Activated naive CD4-positive, alpha-beta T cell treated with anti-CD3 and anti-CD28 coated beads, Interleukin-2, amount 50 U/mL, for 16 hours (primary cell): ENCODE measurements at places on chromosomes 4 and X.

DNA sequence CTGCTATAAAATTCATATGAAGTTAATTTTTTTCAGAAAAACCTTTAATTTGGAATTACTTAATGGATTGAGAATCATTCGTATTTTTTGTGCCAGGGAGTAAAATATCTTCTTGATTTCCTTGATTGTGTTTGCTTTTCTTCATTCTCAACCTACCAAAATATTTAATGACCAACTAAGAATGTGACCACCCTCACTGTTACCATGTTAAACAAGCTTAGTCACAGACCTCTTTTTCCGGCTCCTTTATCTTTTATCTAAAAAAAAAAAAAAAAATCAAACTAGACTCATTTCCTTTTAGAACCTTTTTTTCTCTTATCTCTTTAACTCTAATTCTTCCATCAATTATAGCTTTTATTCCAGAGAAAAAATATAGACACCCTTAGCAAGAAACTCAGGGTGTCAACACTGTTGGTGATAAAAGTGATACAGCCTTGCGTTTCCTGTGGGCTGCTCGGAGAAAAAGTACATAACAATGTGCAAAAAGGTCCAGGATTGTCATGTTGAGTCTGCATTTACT lies 20.6 kb upstream of the HPGDS start:
- DNase-seq, result no peak

GRCh38 chr4:25442863-25443307 lies 65.8 kb downstream of the ANAPC4 start:
- no peak for DNase-seq

DNA sequence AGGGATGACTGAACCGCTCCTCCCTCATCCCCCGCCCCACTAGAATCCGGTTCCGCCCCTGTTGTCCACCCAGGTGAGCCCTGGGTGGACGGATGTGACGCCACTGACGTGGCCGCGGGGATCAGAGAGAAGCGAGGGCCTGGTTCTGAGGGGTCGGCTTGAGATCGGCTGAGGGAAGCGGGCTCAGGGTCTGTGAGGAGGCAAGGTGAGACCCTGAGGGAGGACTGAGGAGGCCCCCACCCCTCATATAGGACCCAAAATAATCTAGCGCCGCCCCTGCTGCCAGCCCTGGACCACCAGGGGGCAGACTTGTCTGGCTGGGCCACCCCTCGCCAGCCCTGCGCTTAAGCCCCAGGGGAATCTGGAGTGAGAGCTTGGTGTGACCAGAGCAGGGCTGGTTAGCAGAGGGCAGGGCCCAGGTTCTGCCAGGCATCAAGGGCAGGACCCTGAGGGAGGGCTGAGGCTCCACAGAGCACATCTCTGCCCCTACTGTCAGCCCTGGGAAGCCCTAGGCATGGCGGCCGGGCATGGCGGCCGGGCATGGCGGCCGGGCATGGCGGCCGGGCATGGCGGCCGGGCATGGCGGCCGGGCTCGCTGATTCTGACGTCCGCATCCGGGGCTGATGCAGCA lies at the start of gene MAGEA8:
Gene MAGEA8, plus strand, starts transcription at position 103 of the 631 bp plus-strand sequence. CDS start 3,090 bp downstream, outside the sequence.
- DNase-seq, result no peak

DNA sequence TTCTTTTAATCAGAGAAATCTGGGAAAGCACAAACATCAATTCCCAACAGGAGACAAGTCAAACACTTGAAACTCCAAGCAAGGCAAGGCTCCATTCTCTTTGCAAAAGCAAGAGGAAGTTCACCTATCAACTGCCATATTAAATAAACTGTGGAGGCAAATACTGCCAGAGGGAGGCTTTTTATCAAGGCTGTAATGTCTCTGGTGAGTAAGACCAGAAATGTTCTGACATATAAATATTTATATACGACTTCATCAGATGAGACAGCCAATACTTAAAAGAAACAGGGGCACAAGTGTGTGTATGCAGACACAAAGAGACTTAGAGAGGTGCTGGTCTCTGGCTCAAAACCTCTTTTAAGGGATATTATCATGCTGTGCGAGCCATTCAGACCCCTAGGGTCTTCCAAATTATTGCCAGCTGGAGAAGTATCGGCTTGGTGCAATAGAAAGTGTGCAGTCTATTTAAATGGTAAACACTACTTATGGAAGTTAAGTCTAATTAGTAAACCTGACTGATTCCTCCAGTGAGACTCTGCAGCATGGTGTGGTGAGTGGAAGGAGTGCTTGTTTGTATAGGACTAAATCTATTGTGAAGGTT lies 24.4 kb downstream of the DCX start:
- no peak for DNase-seq

GRCh38 chr4:183830438-183830985 lies 74.6 kb upstream of the STOX2 start:
- DNase-seq, result no peak

DNA sequence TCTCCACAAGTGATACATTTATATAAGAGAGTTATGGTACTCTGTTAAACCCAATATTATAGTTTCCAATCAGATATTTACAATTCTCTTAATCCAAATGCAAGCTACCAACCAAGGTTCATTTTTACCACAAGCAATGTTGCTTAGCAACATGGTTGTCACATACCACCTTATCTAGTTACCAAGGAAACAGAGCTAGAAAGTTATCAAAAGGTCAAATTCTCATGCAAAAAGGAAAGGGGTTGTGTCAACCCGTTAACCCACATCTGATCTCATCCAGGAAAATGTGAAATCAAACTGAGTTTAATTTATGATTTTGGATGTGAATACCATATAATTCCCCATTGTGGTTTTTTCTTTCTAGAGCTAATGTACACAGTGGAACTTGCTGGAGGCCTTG lies 274.1 kb upstream of the MAGEB2 start:
- no peak for DNase-seq

DNA sequence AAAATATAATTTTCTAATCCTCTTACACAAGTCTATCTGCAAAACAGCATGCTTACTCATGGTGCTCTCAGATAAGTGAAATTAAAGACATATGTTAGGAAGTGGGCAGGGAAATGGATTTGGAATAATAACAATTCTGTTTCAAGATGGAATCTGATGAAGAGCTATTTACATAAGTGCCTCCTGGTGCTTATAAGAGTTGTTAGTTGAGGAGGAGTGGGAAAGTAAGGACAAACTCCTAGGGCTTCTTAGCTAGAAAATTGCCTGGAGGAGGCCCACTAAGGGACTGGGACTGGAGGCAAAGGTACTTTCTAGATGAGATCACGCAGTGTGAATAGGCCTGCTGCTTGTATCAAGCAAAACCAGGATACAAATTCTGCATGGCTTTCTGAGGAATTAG lies 939.8 kb downstream of the GLUD2 start:
- DNase-seq, result no peak

GRCh38 chr4:87058356-87059073 lies 123.7 kb downstream of the AFF1 start:
- DNase-seq, result peak; percentile 63

GRCh38 chrX:11100281-11101035 lies 10.7 kb upstream of the HCCS start:
- no peak for DNase-seq

DNA sequence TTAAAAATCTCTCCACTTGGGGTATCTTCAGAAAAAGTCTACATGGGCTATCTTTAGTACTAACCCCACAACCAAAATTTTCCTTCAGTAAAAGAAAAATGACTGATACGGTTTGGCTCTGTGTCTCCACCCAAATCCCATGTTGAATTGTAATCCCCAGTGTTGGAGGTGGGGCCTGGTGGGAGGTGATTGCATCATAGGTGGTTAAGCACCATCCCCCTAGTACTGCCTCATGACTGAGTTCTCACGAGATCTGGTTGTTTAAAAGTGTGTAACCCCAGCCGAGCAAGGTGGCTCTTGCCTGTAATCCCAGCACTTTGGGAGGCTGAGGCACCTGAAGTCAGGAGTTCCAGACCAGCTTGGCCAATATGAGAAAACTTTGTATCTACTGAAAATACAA lies 66.8 kb downstream of the USP46 start:
- no peak for DNase-seq

- no peak for DNase-seq
These were observed 207.5 kb downstream of the FAM47B start for GRCh38 chrX:35150052-35150451.

DNA sequence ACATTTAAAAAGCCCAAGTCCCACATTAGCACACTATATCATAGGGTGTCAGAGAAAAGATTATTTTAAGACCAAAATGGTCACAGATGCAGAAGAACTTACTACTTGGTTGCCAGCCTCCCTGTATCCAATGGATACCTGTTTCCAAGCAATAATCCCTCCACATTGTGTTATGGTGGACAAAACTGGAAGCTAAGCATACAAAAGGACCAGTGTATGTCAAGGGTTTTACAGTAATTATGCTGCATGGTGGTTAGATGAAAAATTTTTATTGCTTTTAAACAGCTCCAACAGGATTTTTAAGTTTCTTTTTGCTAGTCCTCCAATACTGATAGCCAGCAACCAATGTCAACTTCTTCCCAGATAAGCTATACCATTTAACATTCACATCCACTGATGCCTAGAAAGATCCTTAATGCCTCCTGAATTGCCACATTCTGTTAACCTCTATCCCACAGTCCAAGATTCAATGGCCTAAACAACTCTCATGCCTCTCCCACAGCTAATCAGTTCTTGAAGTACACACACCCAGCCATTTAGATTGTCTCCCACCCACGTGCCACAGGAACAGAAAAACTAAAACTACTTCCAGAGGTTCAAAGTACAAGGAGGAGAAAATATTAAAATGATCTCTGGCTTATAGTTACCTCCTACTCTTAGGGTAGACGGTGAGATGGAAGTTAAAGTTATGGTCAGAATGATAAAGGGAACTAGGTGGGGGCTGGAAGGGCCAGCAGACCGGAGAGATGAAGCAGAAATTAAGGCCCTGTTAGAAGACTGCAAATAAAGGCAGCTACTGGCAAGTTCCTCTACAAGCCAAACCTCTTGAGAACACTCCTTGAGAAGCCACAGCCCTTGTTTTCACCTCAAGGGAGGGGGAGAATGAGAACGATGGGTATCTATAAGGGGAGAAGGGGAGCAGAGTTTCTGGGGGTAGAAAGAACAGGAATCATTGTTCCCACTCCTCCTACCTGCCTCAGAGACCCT lies 5.5 kb downstream of the MED14 start:
- DNase-seq, result no peak

DNA sequence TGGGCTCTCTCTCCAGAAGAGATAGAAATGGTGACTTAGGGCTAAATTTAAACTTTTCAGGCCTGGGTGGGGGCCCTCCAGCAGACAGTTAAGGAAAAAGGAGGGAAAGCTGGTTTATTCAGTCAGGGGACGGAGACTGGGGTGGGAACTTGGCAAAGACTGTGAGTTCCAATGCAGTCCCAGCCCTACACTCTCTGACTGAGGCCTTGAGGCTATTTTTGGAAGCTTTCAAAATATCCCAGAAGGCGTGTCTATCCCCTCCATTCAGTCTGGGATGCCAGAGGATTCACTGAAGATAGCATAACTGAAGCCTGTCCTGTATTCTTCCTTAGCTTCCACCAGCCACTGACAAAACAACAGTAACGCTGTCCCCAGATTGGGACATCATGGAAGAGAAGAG lies 32.1 kb upstream of the MSN start:
- DNase-seq, result no peak

GRCh38 chrX:126799059-126799458 lies 20.5 kb upstream of the PRR32 start:
- no peak for DNase-seq

DNA sequence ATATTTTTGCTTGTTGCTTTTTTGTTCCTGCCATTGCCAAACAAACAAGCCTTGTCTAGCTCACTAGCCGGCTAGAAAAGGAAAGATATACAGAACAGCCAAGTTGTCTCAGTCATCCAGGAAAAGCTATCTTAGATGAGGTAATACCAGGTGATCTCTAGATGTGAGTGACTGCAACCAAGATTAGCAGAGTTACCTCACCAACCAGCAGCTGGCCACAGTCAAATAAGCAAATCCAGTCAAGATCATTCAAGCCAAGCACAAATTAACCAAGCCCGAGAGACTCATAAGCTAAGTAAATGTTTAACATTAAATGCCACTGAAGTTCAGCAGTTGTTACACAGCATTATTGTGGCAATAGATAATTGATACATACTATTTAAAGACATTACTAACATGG lies 108.6 kb downstream of the CENPC start:
- no peak for DNase-seq

- no peak for DNase-seq
These were observed 13.5 kb downstream of the TIMP1 start for GRCh38 chrX:47595716-47596251.

- no peak for DNase-seq
These were observed 523.2 kb upstream of the IGFBP7 start for GRCh38 chr4:57633212-57633859.

DNA sequence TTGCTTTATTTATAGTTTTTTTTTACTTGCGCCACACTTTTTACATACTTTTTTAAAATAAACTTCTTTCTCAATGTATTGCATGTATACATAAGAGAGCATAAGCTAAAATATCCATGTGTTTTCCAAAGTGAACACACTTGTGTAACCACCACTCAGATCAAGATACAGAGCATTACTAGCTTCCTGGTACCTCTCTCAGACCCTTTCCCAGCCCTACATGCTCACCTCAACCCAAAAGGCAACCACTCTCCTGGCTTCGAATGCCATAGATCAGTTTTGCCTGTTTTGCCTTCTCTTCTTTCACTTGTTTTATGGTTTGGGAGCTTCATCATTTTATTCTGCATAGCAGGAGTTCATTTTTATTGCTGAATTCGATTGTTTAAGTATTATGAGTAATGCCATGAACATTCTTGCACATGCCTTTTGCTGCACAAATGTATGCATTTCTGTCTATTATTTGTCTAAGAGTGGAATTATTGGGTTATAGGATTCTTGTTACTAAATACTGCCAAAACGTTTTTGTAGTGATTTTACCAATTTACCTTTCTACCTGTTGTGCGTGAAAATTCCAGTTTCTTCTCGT lies 45.9 kb upstream of the NUDT6 start:
- no peak for DNase-seq

DNA sequence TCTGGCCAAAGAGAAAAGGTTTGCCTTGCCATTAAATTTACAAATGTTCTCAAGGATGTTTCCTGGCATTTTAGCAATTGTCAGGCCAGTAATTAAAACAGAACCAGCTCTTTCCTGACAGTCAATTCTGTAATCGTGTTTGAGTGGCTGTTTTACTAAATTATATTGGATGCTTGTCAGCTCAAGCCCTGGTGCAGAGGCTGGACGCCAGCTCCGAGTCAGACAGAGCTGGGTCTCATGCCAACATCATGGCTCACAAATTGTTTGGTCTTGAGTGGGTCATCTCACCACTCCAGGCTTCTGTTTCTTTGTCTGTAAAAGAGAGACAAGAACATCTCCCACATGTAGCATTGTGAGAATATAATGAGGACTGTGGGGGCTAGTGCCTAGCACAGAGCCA lies 190.3 kb upstream of the PSAPL1 start:
- DNase-seq, result no peak

DNA sequence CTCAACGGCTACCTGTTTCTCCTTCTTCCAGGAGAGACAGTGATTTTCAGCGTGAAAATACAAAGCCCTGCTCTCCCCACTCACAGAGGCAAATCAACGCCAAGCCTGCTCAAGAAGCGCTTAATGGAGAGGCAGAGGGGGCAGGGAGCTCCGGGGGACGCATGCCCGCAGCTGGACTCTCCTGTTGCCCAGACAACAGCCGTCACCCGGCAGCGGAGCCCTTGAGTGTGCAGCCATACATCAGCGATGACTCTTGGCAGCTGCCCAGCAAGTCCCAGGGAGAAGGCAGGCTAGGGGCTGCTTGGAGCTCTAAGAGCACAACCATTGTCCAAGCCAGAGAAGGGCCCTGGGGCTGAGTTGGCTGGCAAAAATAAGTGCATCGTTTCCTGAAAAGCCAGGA lies 71.0 kb upstream of the AFAP1 start:
- DNase-seq, result no peak

- DNase-seq, result no peak
These were observed 1.6 kb downstream of the C4orf51 start for GRCh38 chr4:145681518-145681917.

- no peak for DNase-seq
These were observed 271.2 kb downstream of the EPHA5 start for GRCh38 chr4:65399084-65399483.
